ENCODE measurements at places on chromosomes 11 and 22.

DNA sequence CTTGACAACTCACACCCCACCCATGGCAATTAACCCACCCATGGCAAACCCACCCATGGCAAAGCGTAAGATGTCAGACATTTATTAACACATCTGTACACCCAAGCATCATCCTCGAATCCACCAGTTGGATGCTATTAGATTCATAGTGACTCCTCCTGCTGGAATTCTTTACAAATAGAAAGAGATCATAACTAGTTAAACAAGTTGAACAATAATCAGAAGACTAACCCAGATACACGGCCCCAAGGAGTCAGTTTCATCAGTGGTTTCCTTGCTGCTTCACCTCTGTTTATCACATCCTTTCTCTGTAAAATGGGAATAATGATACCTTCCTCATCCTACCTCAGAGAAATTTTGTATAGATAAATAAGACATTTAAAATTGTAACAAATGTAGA, 5.1 kb downstream of the GTPBP1 start:
- peaks cover 16% of the 10 kb centered on the region for H3K4me1 ChIP-seq
- no peak overlapping the region for H3K4me3 ChIP-seq
- H3K27ac ChIP-seq: no peak overlapping the region
- H3K36me3 ChIP-seq: peaks cover 24% of the 10 kb centered on the region
- no peak for DNase-seq

DNA sequence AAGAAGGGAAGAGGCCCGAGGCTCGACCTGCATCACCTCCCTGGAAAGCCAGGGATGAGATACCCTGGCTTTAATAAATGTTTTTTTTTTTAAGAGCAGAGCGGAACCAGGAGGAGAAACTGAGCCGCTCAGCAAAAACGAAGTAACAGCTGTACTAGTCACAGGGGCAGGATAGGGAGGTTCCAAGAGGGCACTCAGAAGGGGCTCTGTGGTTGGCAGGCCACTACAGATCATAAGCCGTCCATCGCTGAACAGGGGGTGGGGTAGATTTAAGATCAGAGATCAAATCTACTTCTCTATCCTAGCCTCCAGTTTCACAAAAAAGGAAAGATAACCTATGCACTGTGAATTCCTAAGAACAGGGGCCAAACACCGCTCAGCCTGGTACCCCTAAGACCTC, 625 bp downstream of the EIF3D start:
- H3K27ac ChIP-seq: peak overlapping the region; percentile 81
- peak overlapping the region; percentile 93 for H3K4me3 ChIP-seq

DNA sequence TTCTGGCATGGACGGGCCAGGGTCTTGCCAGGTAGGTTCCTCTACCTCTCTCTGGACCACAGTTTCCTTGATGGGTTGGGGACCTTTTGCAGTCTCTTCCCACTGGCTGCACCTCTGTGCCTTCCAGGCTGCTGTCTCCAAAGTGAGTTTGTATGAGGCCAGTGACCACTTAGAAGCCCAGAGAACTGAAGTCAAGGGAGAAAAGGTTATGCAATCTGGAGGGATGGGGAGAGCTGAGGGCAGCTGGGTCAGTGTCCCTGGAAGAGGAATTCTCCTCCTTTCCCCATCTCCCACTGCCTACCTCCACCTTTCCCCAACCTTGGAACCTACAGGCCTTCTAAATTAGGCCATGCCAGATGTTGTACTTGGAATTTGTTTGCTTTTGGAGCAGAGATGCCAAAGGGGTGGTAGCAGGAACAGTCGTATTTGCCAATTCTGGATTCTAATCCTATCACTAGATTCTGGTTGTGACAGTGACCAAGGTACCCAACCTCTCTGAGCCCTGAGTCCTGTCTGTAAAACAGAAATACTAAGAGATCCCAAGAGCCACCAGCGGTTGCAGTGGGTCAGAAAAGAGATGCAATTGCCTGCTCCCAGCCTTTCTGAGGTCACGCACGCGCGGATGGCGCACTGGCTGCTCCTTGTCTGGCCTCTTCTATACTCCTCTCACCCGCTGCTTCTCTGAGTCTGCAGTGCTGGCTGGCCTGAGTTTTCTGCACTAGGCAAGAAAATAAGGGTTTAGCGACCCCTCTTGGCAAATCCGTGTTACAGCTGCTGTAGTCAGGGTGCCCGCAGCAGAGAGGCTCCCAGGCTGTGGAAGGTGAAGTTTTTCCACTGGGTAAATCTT, 10.7 kb upstream of the ACCSL start:
- no peak overlapping the region for H3K27ac ChIP-seq
- H3K36me3 ChIP-seq: no peaks in the 10 kb centered on the region
- H3K4me3 ChIP-seq: no peak overlapping the region
- DNase-seq: peak; percentile 91

DNA sequence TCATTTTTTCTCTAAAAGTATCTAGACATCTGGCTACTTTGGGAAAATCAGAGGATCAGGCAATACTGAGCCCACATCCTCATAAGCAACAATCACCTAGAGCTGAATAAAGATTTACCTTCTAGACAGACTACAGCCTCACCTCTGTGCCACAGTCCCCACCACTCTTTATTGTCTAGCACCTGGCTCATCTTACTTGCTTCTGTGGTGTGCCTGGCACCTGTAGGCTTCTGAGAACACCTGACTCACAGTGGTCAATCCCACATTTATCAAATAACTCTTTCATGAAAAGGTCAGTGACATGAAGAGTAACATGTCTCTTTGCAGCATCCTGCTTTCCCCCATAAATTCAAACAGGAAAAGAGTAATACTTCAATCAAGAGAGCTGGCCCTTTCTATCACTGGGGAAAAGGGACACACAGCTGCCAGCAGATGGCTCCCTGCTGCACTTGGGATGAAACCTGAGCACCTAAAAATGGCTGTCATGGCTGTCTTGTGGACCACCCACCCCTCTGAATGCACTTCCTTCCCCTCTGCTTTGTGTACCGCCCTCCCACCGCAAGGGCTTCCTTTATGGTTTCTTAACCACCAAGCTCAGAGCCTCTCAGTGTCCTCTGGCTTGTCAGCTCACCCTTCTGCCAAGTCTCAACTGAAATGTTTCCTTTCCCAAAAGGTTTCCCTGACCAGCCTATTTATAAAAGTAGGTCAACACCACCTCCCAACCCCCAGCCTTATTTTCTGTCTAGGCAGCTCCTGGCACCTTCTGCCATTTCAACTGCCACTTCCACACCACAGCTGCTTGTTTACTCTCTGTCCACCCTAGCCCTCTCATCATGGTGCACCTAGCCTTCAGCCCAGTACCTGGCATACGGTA, 9.3 kb downstream of the TFIP11 start:
- H3K36me3 ChIP-seq: peaks cover 85% of the 10 kb centered on the region
- H3K4me3 ChIP-seq: no peak overlapping the region
- H3K27ac ChIP-seq: no peak overlapping the region
- H3K4me1 ChIP-seq: peaks cover 9% of the 10 kb centered on the region
- no peaks in the 10 kb centered on the region for H3K27me3 ChIP-seq

GRCh38 chr11:127195501-127196120, 195.0 kb upstream of the KIRREL3 start:
- no peaks in the 10 kb centered on the region for H3K4me1 ChIP-seq
- H3K27ac ChIP-seq: no peak overlapping the region
- no peaks in the 10 kb centered on the region for H3K36me3 ChIP-seq
- no peaks in the 10 kb centered on the region for H3K27me3 ChIP-seq

- no peak overlapping the region for H3K27ac ChIP-seq
- H3K36me3 ChIP-seq: no peaks in the 10 kb centered on the region
- peak; percentile 58 for DNase-seq
- H3K4me1 ChIP-seq: no peaks in the 10 kb centered on the region
- H3K4me3 ChIP-seq: no peak overlapping the region
- peaks cover 8% of the 10 kb centered on the region for H3K27me3 ChIP-seq
These were observed 29.4 kb downstream of the GRIK4 start for GRCh38 chr11:120540744-120541465.

GRCh38 chr11:112255067-112255720, 5.5 kb downstream of the PLET1 start:
- no peaks in the 10 kb centered on the region for H3K27me3 ChIP-seq
- H3K27ac ChIP-seq: peak overlapping the region; percentile 59
- no peak for DNase-seq
- peaks cover 13% of the 10 kb centered on the region for H3K4me1 ChIP-seq
- H3K4me3 ChIP-seq: peak overlapping the region; percentile 20

DNA sequence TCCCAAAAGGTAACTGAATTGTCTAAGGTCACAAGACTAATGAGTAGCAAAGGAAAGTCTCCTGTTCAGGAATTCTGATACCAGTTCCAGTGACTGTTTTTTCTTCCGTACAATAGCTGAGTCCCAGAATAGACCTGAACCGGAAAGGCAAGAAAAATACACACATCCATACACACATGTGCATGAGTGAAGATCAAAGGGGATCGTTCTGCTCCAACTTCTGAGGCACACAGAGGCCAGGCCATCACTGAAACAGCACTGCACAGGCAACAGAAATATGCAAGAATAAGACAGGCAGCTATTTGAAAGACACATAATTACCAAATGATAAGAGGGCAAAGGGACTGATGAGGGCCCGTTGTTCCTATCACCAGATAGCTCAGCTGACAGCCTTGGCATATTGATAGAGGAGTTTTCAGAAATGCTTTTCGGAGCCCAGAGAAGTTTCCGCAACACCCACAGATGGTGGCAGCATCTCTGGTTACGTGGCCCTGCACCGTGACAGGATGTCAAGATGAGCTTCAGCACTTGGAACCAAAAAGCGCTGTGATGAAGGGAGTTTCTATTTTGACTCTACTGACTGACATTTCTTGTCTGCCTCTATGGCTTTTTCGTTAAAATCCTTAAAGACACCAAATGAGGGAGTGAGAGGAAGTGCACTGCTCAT, 280.6 kb downstream of the LARGE1 start:
- no peaks in the 10 kb centered on the region for H3K36me3 ChIP-seq
- no peaks in the 10 kb centered on the region for H3K27me3 ChIP-seq
- H3K27ac ChIP-seq: no peak overlapping the region
- DNase-seq: no peak
- H3K4me1 ChIP-seq: no peaks in the 10 kb centered on the region

DNA sequence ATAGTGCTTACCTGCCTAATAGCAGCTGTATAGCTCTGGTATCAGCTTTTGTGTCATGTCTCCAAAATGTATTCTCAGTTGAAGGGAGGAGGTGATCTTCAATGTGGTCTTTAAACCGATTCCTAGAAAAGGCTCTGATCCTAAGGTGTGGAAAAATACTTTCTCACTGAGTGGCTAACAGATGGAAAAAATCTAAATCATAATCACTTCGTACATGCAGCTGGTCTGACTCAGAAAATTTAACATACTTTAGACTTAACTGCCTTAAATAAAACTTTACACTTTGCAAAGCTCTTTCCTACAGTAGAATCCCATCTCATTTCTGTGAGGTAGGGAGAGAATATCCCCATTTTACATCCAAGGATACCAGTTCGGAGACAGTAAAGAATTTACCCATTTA, 38.0 kb downstream of the C2CD3 start:
- H3K27me3 ChIP-seq: no peaks in the 10 kb centered on the region
- H3K27ac ChIP-seq: no peak overlapping the region
- no peak overlapping the region for H3K4me3 ChIP-seq
- H3K4me1 ChIP-seq: peaks cover 9% of the 10 kb centered on the region

GRCh38 chr11:36532941-36533601, 23.0 kb upstream of the TRAF6 start:
- no peak overlapping the region for H3K27ac ChIP-seq
- no peaks in the 10 kb centered on the region for H3K4me1 ChIP-seq

GRCh38 chr11:67437082-67437808, at the start of gene PTPRCAP:
PTPRCAP (minus strand) TSS chr11:67437682; CDS start chr11:67437619, 63 bp downstream.
- peaks cover 3% of the 10 kb centered on the region for H3K4me1 ChIP-seq
- H3K27ac ChIP-seq: no peak within 1 kb of the TSS
- H3K36me3 ChIP-seq: peaks cover 24% of the 10 kb centered on the region
- H3K4me3 ChIP-seq: no peak within 1 kb of the TSS

DNA sequence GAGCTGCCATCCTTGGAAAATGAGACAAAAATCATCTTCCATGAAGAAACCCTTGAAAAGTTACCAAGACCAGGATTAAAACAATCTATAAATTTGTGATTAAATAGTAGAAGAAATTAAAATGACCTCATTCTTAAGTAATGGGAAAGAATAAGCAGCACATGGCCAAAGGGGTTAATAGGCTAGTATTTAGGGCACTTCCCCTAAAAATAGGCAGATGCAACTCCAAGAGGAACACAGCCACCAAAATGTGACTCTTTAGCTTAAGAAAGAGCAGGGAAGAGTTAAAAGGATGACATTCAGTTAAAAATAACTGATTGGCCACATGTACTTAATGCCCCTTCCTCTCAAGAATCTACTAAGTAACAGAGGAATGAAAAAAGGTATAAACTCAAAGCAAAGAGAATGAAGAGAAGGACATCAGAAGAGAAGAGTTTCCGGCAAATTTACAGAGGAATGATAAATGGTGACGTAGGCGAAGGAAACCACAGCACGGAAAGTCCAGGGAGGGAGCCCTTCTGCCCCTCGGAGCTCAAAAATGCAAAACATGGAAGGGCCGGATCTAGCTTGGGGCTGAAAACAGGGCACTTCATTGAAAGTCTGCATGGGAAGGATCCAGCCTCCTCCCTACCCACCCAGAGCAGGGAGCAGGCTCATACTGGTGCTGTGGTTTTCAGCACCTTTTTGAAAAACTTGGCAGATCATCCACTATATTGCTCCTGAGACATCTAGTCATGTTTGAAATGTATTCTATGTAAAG, 17.8 kb downstream of the SCUBE2 start:
- no peaks in the 10 kb centered on the region for H3K4me1 ChIP-seq
- H3K27ac ChIP-seq: no peak overlapping the region
- no peaks in the 10 kb centered on the region for H3K36me3 ChIP-seq
- no peaks in the 10 kb centered on the region for H3K27me3 ChIP-seq
- no peak for DNase-seq

DNA sequence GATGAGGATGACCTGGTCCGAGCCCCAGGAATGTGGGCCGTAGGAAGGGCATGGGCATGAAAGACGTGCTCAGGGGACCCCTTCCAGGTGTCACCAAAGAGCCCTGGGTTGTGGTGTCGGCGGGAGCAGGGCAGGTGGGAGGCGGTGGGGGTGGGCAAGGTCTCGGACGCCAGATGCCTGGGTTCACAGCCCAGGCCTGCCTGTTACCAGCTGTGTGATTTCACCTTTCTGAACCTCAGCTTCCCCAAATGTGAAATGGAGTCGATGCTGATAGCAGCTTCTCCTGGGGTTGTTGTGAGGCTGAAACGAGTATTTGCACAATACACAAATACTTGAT, 42.9 kb upstream of the MYEOV start:
- peaks cover 46% of the 10 kb centered on the region for H3K27me3 ChIP-seq
- no peak overlapping the region for H3K4me3 ChIP-seq
- no peaks in the 10 kb centered on the region for H3K4me1 ChIP-seq
- no peak for DNase-seq

DNA sequence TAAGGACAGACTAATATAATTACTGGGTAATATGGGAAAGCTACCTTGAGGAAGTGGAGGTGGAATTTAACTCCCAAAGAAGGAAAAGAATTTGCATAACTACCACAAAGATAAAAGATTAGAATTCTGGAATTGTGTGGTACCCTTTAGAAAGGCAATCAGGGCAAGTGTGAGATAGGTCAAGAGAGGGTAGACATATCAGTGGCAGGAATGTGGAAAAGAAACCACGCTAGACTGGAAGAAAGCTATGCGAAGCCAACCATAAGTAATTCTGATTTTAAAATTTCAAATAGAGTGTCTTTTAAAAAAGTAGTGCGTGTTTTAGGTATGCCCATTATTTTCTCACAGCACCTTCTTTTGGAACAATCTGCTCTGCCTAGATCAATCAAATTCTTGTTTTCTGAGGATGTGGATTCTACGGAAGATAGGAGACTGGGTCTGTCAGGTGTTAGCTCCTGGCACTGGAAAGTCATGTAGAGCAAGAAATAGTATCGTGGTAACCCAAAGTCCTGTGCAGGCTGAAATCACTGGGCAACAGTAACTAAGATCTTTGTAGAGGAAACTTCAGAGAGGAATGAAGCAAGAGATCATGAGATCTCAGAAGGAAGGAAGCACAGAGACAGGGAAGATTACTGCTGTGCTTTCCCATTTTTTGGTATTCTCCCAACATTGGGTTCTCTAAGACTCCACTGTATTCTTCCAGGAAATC, 111.3 kb upstream of the MTMR2 start:
- H3K27me3 ChIP-seq: no peaks in the 10 kb centered on the region
- no peak for DNase-seq
- no peaks in the 10 kb centered on the region for H3K36me3 ChIP-seq
- H3K4me3 ChIP-seq: no peak overlapping the region
